ENCODE measurements at places on chromosomes 11 and 22.

GRCh38 chr11:3865388-3866193, 10.1 kb downstream of the STIM1 start:
- DNase-seq: no peak

GRCh38 chr22:39627865-39628562, 57.5 kb downstream of the CACNA1I start:
- DNase-seq: no peak

DNA sequence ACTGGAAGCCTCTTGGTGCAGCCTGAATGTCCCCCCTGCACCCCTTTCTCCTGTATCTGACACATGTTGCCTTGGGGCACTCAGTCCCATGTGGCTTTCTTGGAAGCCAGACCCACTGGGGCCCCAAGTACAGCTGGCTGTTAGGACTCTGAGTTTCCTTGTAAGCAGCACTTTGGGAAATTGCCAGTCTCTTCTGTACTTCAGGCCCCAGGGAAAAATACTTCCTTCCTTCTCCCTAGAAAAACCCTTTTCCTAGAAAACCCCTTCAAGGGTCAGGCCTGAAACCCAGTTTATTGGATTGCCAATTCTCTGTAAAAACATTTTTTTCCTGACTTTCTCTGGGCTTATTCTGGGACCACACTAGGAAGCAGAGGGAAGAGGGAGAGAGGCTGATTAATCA, 360.3 kb downstream of the TENM4 start:
- no peak for DNase-seq

DNA sequence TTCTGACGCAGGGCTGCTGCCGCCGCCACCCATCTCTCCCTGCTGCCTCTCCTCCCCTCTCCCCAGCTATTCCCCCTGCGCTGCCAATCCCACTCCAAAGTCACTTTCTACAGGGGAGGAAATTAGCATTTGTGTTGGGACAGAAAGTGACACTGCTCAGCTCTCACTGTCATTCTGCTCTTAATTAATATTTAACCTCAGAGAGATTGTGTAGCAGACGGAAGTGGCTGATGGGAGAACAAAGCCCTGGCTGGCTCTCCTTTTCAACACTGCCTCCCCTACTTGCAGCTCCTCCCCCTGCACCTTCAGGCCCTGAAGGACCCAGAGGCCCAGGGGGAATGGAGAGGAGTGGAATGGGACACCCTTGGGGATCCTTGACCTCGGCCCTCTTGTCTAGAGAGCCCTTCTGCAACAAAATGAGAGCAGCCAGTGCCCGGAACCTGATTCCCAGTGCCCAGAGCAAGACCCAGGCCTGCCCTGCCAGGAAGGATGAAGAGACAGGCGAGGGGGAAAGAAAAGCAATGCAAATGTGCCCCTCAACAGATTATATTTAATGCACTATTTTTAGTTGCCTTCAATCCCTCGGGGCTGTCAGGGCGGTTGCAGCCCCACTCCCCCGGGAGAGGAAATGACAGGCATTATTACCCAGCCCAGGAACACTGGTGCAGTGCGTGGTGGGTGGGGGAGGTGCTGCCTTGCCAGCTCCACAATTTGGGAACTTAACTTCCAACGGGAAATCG, 14.6 kb upstream of the NRGN start:
- DNase-seq: no peak

- no peak for DNase-seq
Measured at GRCh38 chr22:49406879-49407587, 420.6 kb downstream of the BRD1 start.

DNA sequence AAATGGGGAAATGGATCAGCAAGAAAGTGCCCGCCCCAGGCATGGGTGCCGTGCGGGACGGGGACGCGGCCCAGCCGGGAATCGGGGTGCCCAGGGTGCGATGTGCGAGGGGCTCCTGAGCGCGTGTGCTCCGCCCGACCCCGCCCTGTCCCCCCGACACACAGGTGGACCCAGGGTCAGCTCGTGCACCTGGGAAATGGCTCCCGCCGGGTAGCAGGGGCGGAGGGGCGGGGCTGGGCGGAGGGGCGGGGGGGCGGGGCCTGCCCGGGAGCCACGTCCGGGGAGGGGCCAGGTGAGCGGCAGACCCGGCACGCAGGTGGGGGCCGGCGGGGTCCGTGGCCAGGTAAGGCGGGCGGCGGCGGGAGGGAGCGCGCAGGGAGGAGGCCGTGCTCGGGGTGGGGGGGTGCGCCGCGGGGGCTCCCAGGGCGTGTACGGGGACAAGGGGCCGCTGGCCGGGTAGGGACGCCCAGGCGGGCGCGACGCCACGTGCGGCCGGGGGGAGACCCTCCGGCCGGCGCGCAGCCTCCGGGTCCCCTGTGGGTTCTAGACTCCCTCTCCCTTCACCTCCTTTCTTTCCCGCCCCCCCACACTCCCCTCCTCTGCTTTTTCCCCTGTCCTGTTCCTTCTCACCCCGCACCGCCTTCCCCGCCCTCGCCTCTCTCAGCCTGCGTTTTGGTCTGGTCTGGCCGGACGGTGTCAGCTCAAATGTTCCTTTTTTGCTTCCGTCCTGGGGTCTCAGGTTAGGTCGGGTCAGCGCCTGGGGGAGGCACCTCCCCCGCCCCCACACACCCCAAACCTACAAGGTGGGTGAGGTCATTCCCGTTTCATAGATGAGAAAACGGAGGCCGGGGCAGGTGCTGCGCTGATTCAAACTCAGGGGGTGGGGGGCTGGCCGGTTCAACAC, at the start of gene ARHGAP8:
Gene ARHGAP8, plus strand, starts transcription at position 291 of the 904 bp plus-strand sequence. CDS start 33,953 bp downstream, outside the sequence.
- DNase-seq: no peak

- DNase-seq: no peak
Measured at GRCh38 chr11:36079878-36080675, 136.2 kb downstream of the LDLRAD3 start.

DNA sequence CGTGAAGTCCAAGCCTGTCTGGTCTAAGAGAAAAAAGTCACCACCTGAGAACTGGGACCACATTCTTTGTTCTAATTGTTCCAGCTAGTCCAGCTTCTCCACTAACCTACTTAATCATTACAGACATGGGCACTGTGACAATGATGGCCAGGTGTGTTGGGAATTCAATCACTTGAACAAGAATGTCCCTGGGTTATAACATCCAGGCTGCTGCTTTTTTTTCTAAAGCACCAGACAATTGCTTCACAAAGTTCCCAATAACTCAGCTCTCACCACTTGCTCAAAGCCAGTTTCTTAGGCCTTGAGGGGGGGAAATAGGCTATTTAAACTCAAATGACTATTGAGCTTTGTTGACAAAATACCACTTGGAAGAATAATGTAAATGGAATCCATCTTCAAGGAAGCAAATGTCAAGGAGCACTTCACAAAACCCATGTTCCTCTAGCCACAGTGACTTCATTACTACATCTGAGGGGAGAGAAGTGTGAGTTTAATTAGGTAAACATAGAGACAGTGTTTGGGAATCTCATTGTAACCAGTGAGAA, 80.3 kb downstream of the ME3 start:
- peak; percentile 22 for DNase-seq

DNA sequence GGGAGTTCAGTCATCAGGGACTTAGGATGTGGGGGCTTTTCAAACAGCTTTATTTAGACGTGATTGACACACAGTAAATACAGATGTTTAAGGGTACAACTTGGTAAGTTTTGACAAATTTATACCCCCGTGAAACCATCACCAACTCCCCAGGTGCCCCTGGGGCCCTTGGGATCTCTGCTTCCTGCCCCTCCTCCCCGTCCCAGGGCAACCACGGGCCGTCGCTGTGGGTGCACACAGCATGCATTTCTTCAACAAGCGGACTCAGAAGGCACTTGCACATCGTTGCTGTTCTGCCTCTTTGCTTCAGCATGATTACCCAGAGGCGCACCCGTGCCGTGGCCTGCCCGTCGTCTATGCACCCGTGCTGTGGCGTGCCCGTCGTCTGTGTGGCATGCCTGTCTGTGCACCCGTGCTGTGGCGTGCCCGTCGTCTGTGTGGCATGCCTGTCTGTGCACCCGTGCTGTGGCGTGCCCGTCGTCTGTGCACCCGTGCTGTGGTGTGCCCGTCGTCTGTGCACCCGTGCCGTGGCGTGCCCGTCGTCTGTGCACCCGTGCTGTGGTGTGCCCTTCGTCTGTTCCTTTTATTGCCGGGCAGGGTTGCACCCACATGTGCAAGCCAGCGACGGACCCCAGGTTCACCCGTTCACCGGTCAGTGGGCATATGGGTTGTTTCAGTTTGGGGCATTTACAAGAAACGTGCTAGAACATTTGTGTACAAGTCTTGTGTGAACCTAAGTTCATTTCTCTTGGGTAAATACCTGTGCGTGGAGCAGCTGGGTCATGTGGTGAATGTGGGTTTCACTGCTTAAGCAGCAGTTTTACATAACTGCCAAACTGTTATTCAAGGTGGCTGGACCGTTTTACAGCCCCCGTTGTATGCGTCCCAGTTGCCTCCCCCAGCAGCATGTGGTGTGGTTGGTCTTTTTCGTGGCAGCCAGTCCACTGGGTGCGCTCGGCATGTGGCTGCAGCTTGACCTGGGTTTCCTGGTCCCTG, 8.3 kb downstream of the CD81 start:
- DNase-seq: no peak

All from SHP77 (cell line).